ENCODE measurements at places on chromosomes 4 and X. TPM values are rescaled to one million over a fixed set of nuclear protein-coding genes. Genes with fewer than 3 reads are reported as not detected.

Gene CPLX1
- total RNA-seq, result 3.1 TPM

Gene USP17L29
- not detected for total RNA-seq

Gene SRPX
- total RNA-seq, result not detected

Gene CSAG3
- total RNA-seq, result not detected

Gene DYNLT3
- 33.5 TPM for total RNA-seq

Gene GPRIN3
- 0.63 TPM for total RNA-seq

Gene IL2
- not detected for total RNA-seq

Measured in Karpas-422 (cell line).